ENCODE measurements at places on chromosomes 2 and 18.

DNA sequence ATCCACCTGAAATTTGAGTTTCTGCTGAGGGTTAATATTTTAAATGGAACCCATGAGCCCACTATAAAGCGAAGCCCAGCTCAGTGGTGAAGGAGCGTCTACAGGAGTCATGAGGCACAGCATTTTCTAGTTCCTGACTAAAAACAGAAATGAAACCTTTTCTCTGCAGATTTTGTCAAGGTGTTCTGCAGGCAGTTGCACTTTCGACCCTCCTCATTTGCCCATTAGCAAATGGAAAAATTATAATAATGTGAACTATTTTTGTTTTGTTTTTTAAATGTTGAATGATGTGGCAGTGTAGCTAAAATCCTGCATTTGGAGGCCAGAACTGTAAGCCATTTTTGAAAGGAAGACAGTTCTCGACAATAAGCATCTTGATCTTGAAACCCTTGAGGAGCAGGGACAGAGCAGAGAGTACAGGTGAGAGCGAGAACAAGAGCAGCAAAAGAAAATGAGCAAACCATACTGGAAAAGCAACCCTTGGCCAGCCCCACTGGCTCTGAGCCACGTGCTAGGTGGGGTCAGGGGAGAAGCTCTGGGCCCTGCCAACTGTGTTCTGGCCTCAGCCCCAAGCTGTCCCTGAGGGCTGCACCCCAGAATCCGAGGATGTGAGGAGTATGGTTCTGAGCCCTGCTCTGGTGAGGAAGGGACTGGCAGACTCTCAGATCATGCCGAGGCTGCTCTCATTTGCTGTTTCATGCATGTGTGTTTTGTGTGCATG is 26.4 kb upstream of the COPS8 start:
- no peak for DNase-seq

DNA sequence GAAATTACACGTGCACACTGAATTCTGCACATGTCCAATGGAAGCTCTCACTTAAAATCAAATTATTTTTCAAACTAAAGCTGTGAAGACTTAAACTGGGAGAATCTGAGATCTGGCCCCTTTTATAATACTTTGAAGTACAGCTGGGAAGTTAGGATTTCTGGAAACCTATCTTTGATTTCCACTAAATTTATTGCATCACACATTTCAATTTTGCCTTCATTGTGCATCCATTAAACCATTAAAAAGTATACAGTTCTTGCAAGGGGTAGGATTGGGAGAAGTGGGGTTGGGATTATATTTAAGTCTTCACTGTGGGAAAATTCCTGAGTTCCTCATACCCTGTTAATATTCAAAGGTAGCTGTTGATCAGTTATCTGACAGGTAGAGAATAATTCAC is 1229.6 kb upstream of the ZEB2 start:
- DNase-seq, result no peak

DNA sequence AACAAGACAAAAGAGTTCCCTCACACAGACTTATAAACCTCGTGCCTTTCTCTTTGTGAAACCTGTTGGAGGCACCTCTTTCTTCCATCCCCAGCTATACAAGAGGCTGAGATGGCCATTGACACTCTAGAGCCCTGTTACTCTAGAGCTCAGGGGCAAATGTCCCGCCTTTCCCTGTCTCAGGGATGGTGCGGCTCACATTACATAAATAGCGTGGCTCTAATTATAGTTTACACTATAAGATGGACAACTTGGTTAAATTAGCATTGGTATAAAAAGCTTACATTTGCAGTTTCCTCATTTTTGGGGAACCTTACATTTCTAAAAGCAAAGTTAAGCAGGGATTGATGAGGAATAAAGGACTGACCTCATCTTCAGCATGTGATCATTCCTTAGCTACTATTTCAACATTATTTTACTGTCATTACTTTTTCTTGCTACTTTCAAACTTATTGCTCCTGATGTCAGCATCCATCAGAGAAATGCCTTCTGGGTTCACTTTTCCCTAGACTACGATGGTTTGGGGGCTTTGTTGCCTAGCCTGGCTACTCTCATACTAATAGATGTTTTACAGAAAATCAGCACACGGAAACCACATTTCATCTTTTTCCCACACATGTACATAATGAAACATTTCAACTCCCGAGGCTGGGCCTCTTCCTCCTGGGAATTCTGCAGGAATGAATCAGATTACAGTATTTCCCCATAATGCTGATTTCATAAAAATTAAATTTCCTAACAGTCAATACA is 40.4 kb downstream of the FTCDNL1 start:
- no peak for DNase-seq

- DNase-seq, result no peak
Measured at GRCh38 chr2:47849368-47849767, 56.9 kb downstream of the FBXO11 start.

DNA sequence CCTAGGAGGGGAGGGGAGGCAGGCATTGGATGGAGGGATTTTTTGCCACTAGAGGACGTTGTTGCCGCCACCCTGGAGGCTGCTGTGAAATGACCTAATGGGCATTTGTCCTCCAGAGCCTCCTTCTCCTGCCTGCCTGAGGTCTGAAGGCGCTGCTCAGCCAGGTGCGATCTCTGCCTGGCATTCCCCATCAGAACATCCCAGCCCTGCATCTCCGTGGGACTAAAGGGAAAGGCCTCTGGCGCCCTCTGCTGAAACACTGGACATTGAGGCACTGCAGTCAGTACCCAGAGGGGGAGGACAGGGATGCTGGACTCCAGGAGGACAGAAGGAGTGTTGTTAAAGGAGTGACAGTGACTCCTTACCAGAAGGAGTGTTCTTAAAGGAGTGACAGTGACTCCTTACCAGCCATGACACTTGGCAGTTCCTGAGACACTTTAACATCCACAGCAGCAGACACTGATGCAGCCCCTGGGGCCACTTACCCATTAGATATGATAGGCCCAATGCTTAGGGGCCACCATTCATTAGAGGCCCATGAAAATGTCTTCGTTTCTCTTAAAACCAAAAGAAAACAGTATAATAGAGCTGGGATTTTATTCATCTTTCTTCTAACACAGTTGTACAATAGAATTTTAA is 17.0 kb downstream of the THNSL2 start:
- peak; percentile 92 for DNase-seq

- DNase-seq, result peak; percentile 5
Measured at GRCh38 chr2:23200068-23200786, 184.8 kb upstream of the KLHL29 start.

DNA sequence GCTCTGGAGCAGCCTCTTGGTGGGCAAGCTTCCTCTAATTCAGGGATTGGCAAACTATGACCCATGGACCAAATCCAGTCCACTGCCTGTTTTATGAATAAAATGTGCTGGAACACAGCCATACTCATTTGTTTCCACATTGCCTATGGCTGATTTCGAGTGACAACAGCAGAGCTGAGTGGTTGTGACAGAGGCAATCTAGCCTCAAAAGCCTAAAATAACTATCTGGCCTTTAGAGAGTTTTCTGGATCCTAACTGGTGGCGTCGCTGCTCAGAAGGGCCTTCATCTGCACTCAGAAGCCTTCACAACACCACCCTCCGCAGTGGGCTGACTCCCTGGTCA is 147.1 kb downstream of the CCBE1 start:
- no peak for DNase-seq

- DNase-seq, result no peak
Measured at GRCh38 chr2:158131919-158132566, 30.4 kb downstream of the UPP2 start.

GRCh38 chr2:238238311-238238765 is 1.5 kb downstream of the HES6 start:
- DNase-seq, result no peak

DNA sequence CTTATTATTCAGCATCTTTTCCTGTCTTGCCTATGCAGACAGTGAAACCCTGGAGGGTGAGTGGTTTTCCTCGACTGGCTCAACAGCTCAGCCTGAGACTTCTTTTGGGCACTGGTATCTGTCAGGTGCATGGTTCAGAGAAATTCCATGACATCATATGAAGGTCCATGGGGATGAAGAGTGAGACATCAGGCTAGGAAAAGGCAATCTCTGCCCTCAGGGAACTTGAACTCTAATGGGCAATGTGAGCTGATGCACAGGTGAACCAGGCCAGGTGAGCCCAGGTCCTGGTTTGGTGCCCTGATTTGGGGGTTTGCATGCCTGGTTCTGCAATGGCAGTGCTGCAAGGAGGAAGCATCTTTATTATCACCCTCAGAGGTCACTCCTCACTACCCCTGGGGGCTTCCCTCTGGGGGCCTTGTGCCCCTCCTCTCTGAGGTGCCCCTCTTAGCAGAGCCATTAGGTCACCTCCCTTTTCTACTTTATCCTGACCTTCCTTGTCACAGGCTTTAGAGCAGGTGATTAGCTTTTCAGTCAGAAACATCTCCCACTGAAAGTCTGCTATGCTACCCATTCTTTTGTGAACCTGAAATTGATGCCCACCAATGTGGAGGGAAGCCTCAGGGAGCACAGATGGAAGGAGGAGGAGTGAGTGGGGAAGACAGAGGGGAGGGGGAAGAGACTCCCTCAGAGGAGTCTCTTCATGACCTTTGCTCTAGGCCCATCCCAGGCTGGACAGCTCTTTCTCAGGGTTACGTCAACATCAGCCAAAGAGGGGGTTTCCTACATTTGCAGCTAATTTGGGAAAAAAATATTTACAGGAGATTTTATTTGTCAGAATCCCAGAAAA is 47.3 kb downstream of the MERTK start:
- DNase-seq, result no peak

DNA sequence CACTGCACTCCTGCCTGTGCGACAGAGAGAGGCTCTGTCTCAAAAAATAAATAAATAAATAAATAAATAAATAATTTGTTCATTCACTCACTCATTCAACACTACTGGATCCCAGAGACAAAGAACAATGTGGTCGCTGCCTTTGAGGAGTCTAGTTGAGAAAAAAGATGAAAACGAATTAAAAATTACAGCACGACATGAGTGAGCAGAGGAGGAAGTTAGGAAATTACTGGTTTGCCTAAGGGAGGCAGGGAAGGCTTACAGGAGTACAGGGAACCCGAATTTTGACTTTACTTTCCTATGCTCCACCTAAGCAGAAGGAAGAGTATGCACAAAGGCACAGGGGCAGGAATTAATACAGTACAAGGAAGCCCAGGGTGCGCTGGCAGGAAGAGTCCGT is 4.2 kb upstream of the KCMF1 start:
- DNase-seq, result no peak

GRCh38 chr18:24326211-24326610 is 71.4 kb downstream of the OSBPL1A start:
- DNase-seq, result no peak

- no peak for DNase-seq
Measured at GRCh38 chr2:192004188-192004963, 157.5 kb upstream of the CAVIN2 start.

DNA sequence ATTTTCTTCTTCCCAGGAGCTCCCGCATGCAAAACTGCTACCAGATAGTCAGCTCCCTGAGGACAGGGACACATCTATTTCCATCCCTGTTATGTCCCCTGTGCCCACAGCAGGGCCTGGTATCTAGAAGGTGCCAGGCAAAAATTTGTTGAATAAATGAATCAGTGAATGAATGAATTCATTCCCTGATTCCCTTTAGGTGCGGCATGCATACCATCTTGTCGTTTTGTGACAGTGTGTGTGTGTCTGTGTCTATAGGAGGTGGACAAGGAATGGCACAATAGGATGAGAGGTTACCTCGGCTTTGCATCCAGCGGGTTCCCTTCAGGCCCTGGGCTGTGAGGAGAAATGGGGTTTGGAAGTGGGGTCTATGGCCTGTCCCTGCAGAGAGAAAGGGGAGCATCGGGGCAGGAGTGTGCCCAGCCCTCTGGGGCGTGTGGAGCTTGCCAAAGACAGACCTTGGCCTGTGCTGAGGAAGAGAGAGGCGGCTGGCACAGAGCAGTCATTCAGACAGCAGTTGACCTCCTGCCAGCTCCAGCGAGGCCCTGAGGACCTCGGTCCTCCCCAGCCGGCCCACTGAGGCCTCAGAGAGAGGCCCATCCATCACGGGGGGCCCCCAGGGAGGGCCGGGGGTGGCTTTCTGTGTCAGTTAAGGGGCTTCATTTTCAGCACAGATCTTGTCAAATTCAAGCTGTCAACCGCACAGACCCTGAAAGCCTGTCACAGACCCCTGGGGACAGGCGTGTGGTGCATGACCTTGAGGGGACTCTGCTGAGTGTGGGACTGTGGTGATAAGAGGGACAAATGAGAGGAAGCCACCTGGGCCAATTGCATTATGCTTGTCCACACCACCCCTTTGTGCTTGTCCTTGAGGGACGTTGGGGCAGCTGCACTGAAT is 125.9 kb upstream of the CXCR4 start:
- no peak for DNase-seq

DNA sequence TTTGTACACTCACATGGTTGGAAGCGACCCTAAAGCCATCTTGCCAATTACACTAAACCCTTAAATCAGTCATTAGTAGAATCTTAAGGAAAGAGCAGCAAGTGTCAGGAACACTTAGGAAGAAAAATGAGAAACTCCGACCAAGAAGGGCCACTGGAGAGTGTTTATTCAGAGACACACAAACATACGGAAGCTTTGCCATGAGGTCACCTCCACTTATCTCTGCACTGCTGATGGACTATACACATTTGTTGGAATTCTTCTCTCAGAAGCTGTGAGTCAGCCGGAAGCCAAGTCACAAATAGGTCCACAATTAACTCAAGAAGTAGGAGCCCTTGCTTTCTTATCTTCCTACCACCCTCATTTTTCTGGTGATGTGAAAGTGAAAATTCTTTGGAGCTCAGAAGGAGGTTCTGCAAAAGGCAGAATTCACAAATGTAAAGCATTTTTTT is 21.6 kb downstream of the BMP10 start:
- peak; percentile 70 for DNase-seq

- DNase-seq, result no peak
Measured at GRCh38 chr18:63111671-63112402, 207.7 kb downstream of the BCL2 start.

DNA sequence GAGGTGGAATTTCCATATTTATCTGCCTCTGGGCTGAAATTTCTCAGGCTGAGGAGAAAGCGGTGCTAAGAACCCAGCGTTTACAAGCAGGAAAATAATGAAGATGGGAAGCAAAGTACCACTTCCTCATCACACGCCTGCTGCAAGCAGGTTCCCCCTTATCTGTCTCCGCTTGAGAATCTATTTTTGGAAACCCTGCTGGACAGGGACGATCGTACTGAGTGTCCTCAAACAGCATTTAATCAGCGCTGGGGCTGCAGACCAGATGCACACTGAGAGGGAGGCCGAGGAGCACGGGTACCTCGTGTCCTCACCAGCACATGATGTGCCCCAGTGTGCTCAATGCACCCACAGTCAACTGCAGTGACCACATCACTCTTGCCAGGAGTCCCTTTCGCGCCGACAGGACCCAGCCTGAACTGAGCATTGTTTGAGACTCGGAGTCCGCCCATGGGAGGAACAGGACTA is 160.4 kb downstream of the HDAC4 start:
- DNase-seq, result peak; percentile 45

DNA sequence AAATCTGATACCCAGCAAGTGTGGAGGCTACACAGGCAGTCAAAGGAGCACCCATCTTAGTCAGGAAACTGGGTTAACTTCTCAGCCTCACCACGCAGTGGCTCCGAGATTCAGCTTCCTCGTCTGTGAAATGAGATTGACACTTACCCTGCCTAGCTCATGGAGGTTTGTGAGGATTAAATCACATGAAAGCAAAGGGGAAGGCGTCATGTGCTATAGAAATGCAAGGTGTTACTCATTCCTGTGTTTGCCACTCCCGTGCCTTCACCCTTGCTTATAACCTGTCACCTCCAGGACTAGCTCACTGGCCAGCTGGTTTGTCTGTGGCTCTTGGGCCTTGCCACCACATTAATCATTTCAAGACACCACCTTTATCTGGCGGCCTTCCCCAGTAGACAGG is 118.9 kb upstream of the FOSL2 start:
- DNase-seq, result no peak
